Fibroblast of skin of abdomen (primary cell): ENCODE measurements at places on chromosomes 2 and 18.

DNA sequence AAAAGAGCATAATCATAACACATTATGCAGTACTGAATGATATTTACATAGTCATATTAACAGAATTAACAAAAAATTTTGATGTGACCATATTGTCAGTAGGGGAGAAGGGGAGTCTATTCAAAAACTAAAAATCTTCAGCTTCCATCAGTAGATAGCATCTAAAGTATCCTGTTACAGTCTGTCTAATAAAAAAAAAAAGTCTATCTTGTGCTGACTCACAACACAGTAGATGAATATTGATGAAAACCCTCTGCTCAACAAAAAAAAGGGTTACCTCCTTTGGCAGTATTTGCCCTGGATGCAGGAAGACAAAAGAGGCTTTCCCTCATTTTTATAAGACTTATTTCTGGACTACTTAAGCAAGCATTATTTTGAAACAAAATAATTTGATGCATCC lies 27.3 kb downstream of the GRB14 start:
- peak; percentile 2 for DNase-seq

DNA sequence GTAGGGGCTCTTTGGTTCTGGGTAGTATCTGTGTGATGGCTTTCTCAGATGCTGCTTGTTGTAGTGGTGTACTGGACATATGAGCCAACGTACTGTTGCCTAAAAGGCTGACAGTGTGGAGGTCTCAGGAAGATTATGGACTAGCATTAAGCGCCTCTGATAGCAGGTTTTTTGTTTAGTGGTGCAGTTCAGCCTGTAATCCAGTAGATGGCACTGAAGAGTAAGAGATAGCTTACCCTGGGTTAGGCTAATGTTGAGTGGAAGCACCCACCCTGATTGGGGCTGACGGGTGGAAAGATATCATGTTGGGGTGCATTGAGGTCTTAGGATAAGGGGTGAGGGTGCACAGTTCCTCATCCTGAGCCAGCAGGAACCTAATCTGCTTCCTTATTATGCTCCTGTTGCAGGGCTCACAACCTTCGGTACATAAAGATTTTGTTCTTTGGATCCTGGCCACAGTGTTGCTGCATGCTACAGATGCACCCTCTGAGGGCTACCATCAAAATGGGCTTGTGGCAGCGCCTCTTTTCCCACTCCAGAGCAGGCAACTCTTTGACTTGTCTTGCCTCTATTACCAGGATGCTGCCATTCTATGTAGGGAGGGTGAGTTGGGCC lies 79.6 kb downstream of the MSTN start:
- no peak for DNase-seq

DNA sequence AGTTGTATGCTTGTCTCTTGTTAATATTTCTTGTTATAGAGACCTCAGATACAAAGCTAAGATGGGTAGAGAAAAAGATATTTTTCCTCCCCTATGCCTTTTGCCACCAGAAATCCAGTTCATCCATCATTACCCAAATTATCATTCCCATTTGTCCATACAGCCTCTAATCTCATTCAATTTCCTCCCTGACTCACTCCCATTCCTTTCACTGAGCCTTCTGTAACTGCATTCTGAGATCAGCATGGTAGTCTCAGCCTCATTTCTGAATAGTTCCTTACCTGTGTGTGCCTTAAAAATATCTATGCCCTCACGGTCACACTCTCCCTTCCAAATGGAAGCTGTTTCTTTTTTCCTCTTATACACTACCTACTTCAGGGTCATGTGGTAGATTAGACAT lies 15.7 kb upstream of the PIK3C3 start:
- DNase-seq: peak; percentile 24

DNA sequence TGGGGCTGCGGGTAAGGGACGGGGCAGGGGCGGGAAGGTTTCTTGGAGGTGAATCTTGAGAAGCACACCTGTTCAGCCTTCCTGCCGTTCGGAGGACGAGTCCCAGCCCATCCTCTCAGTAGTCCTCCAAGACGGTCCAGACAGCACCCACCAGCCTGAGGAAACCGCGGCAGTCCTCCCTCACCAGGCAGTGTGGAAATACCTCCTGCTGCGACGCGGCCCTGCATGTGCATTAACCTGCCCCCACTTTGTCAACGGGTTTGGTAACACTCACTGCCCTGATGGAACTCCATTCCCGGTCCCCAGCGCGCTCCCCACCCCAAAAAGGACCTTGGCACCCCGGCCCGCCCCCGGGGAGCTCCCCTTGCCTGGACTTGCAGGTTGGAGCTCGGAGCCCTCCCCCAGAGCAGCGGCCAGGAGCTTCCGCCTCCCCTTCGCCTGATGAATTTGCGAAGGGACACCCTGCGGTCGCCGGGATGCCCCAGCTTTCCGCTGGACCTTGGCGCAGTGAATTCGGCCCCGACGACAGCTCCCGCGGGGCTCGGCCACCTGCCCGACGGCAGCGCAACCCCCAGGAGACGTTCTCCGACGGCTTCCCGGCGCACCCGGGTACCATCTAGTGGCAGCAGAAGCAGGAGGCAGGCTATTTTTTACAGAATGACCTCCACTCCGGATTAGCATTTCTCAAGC lies 31.5 kb downstream of the ACVR1C start:
- DNase-seq: peak; percentile 14

DNA sequence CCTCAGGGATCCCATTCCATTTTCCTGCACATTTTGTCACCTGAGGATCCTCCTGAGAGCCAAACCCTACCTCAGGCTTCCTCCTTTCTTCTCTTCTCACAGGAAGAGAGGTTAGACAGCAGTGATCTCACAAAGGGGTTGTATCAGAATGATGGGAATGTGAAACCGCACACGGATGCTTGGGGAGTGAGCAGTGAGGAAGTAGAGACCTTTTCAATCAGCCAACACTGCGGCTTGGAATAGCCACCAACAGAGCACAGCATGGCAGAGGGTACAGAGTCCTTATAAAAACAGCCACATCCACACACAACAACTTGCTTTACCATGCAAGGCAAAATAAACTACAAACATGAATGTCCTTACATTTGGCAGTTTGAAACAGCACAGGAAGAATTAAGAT lies 8.7 kb downstream of the TMEM182 start:
- DNase-seq: peak; percentile 43

GRCh38 chr18:24176727-24177416 lies 38.0 kb downstream of the CABYR start:
- peak; percentile 44 for DNase-seq

GRCh38 chr2:170770008-170770605 lies at the start of gene ERICH2:
Gene ERICH2, plus strand, starts transcription at chr2:170770378. Its CDS starts 304 bp downstream, at chr2:170770682.
- DNase-seq: peak; percentile 60

- peak; percentile 90 for DNase-seq
Measured at GRCh38 chr2:171522052-171522787, at the start of gene CYBRD1. Gene CYBRD1, plus strand, starts transcription at chr2:171522474. Its CDS starts 72 bp downstream, at chr2:171522546.

- no peak for DNase-seq
Measured at GRCh38 chr18:52395146-52395852, 55.3 kb downstream of the DCC start.

GRCh38 chr18:66764230-66764629 lies 160.3 kb upstream of the CDH19 start:
- no peak for DNase-seq

GRCh38 chr2:65075605-65076344 lies 19.6 kb downstream of the CEP68 start:
- DNase-seq: no peak

GRCh38 chr2:173667415-173667814 lies 297.8 kb downstream of the SP3 start:
- DNase-seq: no peak

DNA sequence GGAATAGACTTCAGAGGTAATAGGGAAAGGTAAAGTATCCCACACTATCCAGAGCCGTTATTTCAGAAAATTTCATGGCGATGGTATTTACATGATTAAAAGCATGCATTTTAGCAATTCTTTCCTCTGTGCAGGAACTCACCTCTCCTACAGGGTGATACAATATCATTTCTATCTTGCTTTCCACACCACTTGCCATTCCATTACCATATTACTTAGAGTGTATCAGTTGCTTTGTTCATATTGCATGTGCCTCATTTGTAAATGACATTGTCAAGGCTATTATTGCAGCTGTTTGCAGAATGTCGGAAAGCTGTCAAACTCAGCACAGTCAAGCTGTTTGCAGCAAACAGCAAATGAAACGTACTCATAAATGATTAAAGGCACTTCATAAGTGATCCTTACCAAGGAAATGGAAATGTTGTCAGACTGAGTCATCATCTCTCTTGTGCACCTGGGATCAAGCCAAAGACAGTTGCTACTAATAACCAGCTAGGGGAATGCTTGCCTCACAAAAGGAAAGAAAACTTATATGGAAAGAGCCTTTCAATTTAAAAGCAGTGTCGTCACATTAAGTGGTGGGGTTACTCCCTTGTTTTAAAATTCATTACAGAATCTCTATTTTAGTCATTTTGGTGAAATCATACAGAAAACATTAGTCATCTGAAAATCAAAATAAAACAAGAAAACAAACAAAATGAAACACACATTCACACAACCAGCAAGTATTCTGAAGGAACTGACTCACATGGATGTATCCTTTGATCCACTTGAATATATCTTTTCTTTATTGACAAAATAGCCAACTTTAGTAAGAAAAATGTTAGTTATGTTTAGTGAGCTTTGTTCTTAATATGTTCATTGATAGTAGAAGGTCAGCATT lies 1064.1 kb upstream of the CNTNAP5 start:
- DNase-seq: peak; percentile 67

- no peak for DNase-seq
Measured at GRCh38 chr18:23279931-23280330, 144.6 kb downstream of the CABLES1 start.

- DNase-seq: no peak
Measured at GRCh38 chr2:11861044-11861443, 114.6 kb downstream of the LPIN1 start.

DNA sequence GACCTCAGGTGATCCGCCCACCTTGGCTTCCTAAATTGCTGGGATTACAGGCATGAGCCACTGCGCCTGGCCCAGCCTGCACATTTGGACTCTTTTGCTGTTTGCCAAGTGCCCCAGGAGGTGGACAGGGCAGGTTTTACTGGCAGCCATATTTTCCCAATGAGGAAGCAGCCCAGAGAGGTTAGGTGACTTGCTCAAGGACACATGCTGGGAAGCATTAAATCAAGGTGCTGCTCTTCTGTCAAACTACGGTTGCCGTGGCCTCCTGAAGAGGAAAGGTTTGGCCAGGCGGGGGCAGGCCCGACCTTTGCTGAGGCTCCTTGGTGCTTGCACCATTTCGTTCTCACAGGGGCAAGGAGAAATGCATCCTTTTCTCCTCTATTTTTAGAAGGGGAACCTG lies 44.0 kb downstream of the DNMT3A start:
- DNase-seq: no peak

DNA sequence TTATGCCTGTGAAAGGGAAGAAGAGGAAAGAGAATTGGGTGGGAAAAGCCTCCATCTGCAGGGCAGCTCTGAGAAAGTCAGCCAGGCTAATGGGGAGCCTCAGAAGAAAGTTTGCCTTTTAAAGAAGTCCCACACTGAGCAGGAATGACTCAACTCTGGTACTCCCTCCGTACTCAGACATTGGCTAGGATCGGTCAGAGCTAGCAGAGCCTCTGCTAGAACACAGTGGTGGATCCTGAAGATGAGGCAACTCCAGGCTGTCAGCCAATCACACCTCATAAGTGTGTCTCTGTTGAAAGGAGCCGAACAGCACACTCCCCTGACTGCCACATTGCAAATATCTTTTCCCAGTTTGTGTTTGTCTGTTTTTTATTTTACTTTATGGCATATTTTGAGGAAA lies 96.9 kb downstream of the HNRNPLL start:
- DNase-seq: peak; percentile 84

DNA sequence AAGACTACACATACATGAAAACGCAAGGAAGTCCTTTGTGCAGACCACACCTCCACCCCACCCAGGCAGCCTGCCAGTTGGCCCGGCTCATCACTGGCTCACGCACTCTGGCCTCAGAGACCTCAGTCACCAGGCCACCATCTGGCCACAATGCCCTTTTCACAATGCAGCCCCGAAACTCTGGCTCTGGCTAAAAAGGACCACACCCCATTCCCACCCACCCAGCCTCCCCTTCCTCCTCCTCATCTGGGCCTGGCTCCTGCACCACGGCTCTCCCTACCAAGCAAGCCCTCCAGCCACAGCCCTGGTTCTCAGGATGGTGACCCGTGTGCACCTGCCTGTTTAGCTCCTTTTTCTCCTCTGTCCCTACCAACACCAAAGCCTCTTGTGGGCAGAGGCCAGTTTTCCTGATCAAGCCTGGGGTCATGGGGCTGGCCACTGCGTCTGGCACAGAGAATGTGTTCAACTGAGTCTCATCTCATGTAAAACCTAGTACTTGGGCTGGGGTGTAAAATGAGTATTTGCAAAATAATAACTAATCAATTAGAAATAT lies 7.4 kb downstream of the HDAC4 start:
- DNase-seq: no peak

DNA sequence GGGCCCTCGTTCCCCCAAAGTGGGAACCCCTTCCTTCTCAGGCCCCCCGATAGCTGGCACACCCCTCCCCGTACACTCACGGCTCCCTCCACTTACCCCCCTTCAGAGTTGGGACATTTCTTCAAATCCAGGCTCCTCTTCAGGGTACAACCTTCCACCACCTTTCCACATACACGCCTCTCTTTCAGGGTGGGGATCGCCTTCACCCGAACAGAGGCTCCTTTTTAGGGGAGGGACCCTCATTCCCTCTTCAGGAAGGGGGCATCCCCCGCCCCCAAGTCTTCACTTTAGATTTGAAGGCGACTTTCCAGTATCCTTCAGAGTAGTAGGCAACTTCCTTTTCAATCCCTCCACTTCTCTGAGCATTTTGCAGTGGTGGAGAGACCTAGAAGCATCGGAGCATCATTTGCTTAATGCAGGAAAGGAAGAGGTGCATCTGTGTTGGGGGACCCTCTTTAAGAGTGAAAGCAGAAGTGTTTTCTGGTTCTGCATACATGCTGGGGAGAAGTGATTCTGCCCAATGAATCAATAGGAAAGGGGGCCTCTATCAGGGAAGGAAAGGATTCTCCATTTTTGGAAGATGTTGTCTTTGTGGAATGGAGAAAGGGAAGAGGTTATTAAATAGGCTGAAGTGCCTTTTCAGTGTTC lies 845 bp downstream of the EML4 start:
- DNase-seq: no peak

DNA sequence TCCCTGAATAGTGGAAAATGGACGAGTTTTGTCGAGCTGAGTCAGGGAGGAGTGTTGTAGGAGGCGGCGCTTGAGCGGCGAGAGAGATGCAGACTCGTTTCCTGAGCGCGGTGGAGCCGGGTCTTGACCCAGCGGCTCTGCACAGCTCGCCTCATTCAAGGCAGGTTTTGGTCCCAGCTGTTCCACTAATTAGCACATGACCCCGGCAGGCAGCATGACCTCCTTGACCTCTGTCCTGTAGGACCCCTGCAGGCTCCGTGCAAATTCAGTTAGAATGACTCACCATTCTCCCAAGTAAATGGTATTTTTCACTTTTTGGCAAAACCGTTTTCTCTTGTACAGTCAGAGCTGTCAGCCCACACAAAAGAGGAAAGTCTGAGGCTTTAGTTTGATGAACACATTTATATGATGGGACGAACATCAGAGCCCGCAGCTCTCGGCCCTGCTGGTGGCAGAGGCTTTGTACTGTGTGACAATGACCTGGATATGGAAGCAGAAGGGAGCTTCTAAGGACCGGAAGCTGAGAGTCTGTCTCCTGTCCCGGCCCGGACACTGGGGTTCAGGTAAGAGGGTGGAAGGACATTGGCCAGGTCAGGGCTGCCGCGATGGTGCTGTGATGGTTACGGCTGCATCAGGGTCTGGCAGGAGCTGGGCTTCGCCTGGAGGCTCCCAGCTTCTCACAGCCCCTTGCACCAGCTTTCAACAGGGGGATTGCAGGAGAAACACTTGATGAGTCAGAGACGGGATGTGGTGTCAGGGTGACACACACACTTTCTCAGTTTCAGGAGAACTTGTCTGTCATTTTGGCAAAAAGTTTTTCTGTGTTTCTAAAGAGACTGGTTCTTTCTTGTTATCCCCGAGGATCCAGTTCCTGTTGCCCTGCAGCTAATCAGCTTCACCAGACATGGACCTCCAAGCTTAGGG lies 29.9 kb upstream of the ALKAL2 start:
- peak; percentile 64 for DNase-seq
